Renal cortex interstitium (tissue), 15 donors: ENCODE measurements at places on chromosomes 16 and 17.
A peak's percentile ranks its signal among the peaks of the same experiment; 100 is the strongest.

DNA sequence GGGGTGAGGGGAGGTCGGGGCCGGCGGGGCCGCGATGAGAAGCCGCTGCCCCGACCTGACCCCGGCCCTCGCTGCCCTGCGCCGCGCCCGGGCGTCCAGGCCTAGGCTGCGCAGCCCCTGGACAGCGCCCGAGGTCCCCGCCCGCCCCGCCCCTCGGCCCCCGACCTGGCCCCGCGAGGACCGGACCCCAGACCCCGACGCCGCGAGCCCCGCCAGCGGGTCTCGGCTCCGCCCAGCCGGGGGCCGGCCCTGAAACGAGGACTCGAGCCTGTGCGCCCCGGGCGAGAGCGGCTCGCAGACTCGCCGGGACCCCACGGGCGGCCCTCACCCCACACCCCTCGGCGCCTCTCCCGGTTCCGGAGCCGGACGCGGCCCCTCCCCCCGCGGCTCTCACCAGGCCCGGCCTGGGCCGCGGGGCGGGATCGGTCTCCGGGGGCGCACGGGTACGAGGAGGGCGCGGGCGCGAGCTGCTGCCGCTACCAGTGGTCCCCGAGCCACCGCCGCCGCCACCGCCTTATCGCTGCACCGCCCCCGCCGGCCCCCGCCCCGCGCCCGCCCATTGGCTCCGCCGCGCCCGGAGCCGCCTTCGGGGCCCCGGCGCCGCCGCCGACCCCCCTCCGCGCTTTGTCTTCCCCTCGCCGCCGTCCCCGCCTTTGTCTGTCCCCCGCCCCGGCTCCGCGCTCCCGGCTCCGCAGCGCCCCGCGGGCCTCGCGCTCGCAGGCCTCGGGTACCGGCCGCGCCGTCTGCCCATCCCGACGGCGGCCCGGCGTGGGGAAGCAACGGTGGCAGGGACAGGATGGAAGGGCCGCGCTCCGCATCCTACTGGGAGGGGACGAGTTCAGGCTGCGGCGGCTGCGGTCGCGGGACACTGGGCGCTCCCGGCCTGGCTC lies at the start of gene LIMD2:
Gene LIMD2, minus strand, starts transcription at position 488 of the 890 bp plus-strand sequence. CDS start 827 bp downstream, outside the sequence.
- DNase-seq: peak; percentile 39

DNA sequence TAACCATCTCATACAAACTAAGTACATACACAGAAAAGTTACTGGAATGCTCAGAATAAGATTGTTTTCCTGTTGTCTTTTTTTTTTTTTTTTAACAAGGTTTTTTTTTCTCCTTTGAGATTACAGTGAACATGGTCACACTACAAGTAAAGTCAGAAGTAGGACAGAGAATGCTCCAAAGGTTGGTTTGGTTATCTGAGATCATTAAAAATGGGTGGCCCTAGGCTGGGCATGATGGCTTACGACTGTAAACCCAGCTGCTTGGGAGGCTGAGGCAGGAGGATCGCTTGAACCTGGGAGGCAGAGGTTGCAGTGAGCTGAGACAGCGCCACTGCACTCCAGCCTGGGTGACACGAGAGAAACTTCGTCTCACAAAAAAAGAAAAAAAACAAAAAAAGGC lies 6.9 kb upstream of the ST6GALNAC1 start:
- no peak for DNase-seq

DNA sequence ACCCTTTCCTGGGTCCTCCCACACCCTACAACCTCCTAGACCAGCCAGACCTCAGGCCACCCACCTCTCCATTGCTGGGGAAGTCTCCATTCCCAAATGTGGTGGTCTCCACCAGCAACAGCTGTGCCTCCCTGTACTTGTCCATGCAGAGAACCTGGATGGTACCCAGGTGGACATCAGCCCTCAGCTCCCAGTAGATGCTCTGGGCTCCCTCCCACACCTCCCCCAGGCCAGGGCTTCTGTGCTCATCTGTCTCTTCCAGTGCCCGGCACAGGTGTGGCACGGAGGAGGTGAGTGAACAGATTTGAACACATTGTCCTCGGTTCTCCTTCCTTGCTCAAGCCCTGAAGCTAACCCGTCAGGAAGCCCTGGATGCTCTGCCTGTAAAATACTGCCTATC lies 34.6 kb downstream of the LGALS9 start:
- DNase-seq: no peak

GRCh38 chr17:57442914-57443571 lies 186.7 kb downstream of the MSI2 start:
- DNase-seq: no peak

- DNase-seq: no peak
These were observed 22.1 kb downstream of the NME2 start for GRCh38 chr17:51188271-51188833.

DNA sequence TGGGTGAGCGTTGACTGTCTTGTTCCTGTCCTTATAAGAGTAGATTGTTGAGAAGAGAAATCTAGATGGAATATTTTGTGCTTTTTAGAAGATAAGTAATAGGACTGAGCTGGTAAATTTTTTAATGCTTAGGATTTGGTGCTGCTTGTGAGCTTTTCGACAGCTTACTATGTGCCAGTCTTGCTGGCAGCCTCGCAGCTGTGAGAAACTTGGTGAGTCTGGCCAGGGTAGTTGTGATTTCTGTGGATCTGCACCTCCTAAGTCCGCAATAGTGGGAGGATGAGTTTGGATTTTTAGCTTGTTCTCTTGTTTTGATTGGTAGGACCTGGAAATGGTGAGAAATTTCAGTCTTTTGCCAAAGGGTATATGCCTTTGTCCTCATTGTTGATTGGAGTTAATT lies 3.6 kb downstream of the SOCS7 start:
- DNase-seq: no peak

DNA sequence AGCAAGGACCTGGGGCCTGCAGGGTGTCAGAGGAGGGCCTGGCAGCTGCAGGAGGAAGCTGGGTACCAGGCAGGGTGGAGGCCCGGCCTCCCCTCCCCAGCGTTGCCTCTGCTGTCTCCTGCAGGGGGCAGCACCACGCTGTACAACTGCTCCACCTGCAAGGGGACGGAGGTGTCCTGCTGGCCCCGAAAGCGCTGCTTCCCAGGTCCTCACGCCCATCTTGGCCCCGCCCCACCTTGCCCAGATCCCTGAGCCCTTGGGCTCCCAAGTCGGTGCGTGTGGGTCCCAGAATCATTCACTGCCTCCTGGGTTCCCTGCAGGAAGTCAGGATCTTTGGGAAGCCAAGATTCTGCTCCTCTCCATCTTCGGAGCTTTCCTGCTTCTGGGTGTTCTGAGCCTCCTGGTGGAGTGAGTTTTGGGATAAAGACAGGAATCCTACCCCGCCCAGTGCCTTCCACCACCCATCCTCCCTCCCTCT lies 1.2 kb downstream of the TMEM95 start:
- peak; percentile 67 for DNase-seq

DNA sequence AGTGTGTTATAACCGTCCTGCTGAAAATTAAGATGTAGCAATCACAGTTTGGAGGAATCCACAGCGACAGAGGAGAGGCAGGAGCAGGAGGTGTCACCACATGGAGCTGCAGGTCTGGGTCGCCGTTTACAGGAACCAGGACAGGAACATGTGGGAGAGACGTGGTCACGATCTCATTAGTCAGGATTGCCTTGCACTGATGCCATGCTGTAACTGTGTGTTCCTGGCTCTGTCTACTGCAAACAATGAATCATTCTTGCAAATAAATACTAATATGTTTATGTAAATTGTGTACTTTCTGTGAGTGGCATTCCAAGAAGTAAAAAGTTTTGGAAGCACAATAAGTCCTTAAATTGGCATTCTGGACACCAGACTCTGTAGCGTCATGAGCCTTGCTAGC lies 271.8 kb downstream of the CPPED1 start:
- no peak for DNase-seq

GRCh38 chr17:31388770-31389656 lies 2.5 kb upstream of the RAB11FIP4 start:
- DNase-seq: no peak

- DNase-seq: no peak
These were observed 78.3 kb downstream of the IRX3 start for GRCh38 chr16:54208237-54208636.

- no peak for DNase-seq
These were observed 265.0 kb downstream of the CPPED1 start for GRCh38 chr16:12538667-12539091.

- DNase-seq: no peak
These were observed 41.9 kb downstream of the FTO start for GRCh38 chr16:53745753-53746266.

DNA sequence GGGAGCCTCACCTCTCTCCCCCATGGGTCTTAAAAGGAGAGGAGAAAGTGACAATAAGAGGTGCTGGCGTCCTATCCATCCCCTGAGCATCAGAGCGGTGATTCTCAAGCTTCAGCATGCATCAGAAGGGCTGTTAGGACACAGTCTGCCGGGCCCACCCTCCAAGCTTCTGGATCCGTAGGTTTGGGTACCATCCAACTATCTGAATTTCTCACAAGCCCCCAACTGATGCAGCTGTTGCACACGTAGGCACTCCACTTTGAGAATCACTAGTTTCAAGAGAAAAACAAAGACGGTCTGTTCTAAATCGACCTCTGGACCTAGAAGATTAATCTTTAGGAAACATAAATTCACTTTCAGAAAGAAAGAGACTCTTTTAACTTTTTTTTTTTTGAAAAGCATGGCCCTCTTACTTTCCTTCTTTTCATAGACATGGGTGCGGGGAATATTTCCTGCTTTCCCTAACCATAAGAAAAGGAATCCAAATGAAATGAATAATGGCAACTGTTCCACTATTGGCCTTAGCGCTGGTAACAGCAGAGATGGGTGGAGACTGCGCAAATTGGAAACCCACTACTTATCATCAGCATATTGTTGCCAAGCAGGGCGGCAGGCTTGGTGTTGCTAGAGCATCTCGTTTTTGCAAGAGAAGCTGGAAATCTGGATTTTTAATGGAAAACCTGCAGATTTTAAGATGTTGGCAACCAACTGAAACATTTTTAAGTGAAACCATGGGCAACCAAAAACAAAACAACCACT lies 144.4 kb downstream of the GAS7 start:
- DNase-seq: no peak

- no peak for DNase-seq
These were observed 2452.5 kb downstream of the TP53TG3F start for GRCh38 chr16:35911899-35912298.

DNA sequence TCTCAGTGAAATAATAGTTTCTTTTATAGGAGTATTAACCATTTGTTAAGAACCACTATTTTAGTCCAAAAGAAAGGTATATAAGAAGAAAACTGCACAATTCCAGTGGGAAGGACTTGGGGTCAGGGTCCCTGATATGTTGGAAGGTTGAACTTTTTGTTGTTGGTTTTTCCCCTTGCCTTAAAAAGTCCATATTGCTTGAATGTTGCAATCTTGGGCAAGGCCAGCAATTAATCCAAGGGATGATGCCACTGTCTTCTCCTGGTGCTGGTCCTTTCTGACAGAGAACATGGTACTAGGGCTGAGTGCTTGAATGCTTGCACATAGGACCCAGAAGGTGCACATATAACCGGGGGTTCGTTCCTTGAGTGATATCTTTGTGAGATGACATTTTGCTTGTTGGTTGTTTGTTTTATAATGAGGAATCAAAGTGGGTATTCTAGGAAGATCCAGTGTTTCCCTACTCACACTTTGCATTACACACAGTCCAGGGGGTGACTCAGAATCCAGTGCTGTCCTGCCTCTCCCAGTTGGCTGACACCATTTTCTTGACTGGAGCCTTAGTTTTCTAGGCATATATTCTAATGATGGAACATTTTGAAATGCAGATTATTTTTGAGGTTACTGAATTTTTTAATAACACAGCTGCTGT lies 54.9 kb downstream of the SIAH1 start:
- no peak for DNase-seq

- no peak for DNase-seq
These were observed 684 bp downstream of the SLX4 start for GRCh38 chr16:3610698-3611145.

- DNase-seq: no peak
These were observed 2.3 kb downstream of the MAP3K3 start for GRCh38 chr17:63624531-63624880.

- no peak for DNase-seq
These were observed 51.1 kb downstream of the SF3B3 start for GRCh38 chr16:70574595-70575271.

- DNase-seq: no peak
These were observed 97.7 kb downstream of the CBLN1 start for GRCh38 chr16:49183911-49184310.

- no peak for DNase-seq
These were observed 516.2 kb downstream of the HAPSTR1 start for GRCh38 chr16:9607515-9608230.

GRCh38 chr17:16423226-16423872 lies 8.0 kb downstream of the TRPV2 start:
- no peak for DNase-seq

GRCh38 chr17:4693416-4693815 lies 10.5 kb downstream of the PELP1 start:
- DNase-seq: no peak

GRCh38 chr17:75090871-75091854 lies 3.4 kb downstream of the SLC16A5 start:
- DNase-seq: no peak

DNA sequence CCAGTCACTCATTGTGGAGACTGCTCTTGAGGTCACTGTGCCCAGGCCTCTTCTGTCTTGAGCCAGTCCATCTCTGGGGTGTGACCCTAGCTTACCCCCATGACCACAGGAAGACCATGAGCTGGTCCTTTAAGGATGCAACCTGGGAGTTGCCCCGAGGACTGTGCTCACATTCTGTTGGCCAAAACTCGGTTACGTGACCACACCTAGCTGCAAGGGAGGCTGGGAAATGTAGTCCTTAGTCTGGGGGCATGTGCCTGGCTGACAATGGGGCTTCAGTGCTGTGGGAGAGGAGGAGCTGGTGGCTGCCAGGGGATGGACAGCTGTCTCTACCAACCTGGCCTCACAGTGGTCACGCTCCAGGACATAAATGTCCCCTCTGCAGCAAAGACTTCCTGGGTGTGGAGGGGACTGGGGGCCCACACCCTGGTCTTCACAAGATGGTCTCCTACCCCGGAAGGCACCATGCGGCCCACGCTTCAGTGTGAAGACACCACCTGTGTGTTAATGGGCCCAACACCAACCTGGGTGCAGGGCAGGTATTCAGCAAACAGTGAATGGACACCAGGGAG lies 55.4 kb downstream of the JPH3 start:
- DNase-seq: no peak

GRCh38 chr16:72621651-72622050 lies 426.3 kb downstream of the ZFHX3 start:
- no peak for DNase-seq

- no peak for DNase-seq
These were observed 113.4 kb upstream of the TOB1 start for GRCh38 chr17:50979524-50979927.

GRCh38 chr16:27722892-27723450 lies 173.0 kb downstream of the KATNIP start:
- no peak for DNase-seq

GRCh38 chr17:41015454-41015853 lies 6.5 kb upstream of the KRTAP3-1 start:
- no peak for DNase-seq

GRCh38 chr16:88691924-88692560 lies 5.7 kb upstream of the SNAI3 start:
- DNase-seq: no peak

GRCh38 chr17:10814075-10814474 lies 10.2 kb upstream of the TMEM238L start:
- DNase-seq: no peak

GRCh38 chr17:72624652-72625051 lies 467.8 kb downstream of the SLC39A11 start:
- DNase-seq: no peak
